ENCODE measurements at places on chromosomes 5 and 9.
A peak's percentile ranks its signal among the peaks of the same experiment; 100 is the strongest.

GRCh38 chr5:145887976-145888574 lies 15.3 kb upstream of the GRXCR2 start:
- DNase-seq = no peak

- no peak for DNase-seq
These were observed 130.3 kb downstream of the FSTL4 start for GRCh38 chr5:133482028-133482427.

DNA sequence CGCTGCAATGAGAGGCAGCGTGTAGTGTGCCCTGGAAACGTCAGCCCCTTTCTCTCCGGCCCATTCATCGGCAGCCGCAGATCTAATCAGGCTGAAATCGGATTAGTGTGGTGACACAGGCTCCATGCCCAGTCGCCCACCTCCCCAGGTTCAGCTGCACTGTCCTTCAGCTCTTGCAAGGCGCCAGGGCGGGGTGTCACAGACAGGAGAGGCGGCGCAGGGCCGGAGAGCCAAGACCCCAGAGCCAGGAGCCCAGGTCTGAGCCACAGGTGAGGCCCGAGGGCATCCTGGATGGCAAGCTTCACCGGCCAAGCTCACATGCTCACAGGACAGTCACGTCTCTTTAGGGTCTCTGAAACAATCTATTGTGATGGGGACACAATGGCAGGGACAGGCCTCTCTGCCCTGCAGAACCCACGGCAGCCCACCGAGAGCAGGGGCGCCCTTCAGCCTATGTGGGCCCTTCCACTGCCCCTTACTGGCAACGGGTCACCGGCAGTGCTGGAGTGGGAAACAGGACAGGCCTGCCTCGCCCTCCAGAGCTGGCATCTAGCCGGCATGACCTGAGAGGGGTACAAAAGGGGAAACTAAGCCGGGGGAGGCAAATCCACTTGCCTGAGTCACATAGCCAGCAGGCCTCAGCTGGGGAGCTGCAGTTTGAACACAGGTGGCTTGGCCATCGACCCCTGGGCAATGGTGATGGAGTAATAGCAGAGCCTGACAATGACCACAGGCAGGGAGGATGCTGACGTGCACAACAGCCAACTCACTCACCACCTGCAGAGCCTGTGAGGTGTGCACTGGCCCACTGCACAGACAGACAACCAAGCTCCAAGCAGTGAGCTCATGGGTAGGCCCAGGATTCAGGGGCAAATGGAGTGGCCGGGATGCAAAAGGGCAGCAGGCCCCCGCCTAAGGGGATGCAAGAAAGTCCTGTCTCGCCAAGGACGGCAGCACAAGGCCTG lies 48.1 kb downstream of the VAV2 start:
- DNase-seq = no peak

DNA sequence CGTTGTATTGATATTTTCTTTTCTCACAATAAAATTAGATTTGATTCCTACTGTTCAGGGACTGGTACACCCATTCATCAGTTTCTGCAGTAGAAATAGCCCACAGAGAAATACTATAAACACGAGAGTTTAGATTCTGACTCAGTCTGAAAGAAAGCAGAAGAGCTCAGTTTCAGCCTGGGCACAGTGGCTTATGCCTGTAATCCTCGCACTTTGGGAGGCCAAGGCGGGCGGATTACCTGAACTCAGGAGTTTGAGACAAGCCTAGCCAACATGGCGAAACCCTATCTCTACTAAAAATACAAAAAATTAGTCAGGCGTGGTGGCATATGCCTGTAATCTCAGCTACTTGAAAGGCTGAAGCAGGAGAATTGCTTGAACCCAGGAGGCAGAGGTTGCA lies 8.6 kb downstream of the ITK start:
- no peak for DNase-seq

DNA sequence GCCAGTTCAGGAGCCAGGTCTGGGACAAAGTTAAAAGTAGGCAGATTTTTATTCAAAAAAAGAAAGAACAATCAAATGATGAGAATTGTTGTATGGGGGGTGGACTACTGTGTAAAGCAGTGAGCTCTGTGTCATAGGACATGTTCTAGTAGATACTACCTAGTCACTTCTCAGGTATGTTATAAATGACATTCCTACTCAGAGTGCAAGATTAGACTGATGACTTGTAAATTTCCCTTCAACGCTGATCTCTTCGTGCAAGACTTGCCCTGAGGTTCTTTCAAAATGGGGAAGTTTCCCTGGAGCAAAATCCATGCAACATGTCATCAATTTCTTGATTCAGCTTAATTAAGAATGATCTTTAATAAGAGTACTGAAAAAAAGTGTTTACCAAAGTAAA lies 175.1 kb downstream of the RORB start:
- no peak for DNase-seq

DNA sequence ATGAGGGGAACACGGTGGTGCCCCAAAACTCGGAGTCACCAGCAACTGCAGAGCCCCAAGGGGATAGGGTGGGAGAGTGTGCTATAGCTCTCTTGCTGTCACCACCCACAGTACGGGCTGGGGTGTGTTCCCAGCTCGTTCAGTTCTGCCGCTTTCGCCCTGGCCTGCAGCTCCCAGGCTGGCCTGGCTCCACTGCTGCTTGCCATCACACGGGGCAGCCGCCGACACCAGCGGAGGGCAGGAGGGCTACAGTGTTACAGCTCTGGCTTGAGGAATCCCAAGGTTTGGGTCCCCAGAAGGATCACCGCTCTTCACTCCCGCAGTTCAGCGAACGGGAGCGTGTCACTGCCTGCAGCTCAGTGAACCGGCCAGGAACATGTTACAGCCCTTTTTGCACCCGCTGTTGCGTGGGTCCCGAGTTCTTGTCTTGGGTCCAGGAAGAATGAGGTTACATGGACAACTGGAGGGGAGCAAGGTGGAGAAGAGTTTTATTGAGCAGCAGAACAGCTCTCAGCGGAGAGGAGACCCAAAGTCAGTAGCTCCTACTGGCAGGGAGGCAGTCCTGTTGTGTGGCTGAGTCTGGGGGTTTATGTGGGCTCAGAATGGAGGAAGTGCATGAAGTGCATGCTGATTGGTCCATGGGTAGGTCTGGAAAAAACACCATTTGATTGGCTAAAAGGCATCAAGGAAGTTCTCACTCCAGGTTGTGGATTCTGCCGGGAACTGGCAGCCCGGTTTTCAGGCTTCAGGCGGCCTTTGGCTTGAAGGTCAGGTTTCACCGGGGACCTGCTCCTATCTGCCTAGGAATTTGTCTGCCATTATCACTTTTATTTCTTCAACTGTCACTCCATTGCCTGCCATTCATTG lies 113.4 kb downstream of the EHMT1 start:
- no peak for DNase-seq

DNA sequence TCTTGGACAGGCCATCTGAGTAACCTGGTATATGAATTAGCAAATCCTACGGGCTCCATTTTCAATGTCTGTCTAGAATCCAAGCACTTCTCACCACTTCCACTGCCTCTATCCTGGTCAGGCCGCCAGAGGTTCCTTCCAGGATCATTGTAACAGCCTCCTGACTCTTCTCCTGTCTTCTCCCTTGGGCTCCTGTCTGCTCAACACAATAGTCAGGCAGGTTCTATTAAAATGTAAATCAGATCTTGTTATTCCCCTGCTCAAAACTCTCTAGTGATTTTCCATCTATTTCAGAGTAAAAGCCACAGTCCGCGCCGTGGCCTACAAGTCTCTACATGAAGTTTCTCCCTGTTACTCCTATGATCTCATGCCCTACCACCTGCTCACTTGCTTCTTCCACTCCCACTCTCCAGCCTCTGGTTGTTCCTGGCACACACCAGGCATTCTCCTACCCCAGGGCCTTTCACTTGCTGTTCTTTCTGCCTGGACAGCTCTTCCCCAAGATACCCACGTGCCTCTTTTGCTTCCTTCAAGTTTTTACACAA lies 21.7 kb downstream of the ZNF366 start:
- DNase-seq = no peak

- DNase-seq = no peak
These were observed 415.4 kb downstream of the CDH9 start for GRCh38 chr5:26622947-26623346.

DNA sequence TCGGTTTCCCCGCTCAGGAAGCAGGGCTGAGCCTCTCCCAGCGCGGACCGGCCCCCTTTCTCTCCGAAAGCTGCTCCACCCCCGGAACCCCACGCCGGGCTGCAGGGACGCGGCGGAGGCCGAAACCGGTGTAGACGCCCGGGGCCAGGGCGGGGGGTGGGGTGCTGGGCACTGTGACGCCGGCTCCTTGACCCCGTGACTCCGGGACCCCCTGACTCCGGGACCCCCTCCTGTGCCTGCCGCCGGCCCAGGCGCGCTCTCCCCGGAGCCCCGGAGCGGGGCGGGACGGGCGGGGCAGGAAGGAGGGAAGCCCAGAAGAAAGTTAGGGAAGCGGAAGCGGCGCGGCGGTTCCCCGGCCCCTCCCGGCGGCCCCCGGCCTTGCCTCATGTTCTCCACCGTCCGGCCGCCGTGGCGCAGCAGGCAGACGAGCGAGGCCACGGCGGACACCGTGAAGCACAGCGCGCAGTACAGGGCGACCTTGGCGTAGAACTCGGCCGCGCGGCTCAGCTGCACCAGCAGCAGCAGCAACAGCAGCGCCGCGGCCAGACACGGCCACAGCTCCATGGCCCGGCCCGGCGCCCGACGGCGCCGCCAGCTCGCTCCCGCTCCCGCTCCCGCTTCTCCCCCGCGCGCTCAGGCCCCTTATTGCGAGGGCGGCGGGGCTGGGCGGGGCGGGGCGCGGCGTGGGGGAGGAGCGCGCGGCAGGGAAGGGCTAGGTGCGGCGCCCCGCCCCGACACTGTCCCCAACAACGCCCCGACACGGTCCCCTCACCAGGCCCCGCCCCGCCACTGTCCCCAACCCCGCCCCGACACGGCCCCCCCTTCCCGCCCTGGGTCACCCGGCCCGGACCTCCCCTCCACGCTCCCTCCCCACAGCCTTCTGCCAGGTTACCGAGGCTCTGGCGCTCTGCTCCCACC lies at the start of gene AGPAT2:
TSS of gene AGPAT2 (minus strand) at position 664 of the 918 bp plus-strand sequence. CDS start at position 564, 100 bp downstream.
- peak; percentile 88 for DNase-seq

DNA sequence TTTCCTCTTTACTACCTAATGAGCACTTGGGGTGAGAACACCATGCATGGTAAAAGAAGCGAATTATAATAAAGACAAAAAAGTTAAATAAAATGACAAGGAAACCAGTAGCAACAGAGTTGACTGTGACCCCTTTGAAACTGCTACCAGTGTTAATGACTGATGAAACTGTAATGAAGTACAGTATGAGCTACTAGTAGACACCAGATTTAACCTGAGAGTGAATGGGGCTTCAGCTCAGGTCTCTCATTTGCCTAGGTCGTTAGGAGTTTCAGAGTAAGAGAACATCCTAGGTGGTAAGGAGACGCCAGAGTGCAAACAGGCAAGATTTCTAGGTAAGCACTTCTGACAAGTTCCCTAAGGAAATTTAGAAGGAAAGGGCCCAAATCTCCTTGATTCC lies 346.4 kb downstream of the BNC2 start:
- no peak for DNase-seq

GRCh38 chr5:38601133-38601862 lies 44.9 kb upstream of the LIFR start:
- no peak for DNase-seq

DNA sequence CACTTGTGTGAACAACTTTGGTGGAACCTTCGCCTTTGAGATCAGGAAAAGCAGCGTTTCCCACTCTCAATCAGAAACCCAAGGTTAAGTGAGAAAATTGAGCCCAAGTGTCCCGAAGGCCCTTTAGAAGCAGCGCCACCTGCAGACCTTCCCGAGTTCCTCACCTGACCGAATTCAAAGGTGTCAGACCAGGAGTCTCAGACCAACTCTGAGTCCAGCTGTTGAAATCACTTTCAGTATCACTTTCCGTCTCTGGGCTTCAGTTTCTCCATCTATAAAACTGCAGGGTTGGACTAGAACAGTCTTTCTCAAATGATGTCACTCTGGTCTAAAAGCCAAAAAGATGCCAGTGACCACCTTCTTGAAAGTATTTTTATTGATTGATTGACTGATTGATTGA lies 31.7 kb upstream of the GRHPR start:
- no peak for DNase-seq

DNA sequence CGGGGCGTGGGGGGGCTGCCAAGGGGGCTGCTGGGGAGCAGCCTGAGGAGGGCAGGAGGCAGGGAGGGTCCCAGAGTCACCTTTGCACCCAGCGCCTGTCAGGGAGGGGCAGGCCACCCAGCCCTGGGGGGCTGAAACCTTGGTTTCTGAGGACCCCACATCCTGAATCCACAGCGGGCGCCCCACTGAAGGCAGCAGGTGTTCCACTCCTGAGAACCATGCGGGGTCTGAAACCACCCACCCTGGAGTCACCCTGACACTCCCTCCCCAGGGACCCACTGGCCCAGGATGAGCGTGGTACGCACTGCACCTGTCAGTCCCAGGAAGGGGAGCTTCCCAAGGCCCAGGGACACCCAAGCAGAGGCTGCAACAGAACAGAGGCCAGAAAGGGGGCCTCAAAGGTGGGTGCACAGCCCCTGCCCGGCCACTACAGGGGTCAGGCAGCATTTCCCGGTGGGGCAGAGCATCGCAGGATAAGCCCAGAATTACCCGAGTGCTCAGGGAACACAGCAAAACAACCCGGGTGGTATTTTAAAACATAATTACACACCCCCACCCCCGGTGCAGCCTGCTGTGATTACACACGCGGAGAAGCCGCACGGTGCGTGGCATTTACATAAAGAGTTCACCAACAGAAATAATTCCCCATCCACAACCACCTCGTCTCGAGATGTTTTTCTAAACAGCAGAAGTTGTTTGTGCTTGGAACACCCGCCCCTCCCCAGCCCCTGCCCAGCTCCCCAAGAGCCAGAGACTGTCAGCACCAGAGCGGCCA lies 57.3 kb upstream of the UBAC1 start:
- no peak for DNase-seq

GRCh38 chr5:43661102-43661501 lies 58.1 kb downstream of the NNT start:
- DNase-seq = no peak
